ENCODE measurements at places on chromosomes 1 and 21.

DNA sequence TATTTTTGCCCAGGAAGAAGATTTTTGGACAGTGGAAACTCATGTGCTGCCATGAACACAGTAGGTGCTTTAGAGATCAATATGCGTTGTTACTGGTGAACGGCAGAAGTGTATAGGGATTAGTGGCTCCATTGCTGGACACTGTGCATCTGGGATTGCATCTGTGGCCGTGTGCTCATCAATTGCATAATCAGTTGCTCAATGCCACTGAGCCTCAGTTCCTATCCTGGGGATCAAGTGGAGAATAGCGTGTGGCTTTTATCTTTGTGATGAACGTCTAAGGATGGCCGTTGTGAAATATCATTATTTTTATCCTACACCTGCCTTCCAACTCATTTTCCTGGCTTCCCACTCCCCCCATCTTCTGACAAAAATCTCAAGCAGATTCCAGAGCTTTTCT is 5.4 kb downstream of the TNN start:
- no peak for DNase-seq

DNA sequence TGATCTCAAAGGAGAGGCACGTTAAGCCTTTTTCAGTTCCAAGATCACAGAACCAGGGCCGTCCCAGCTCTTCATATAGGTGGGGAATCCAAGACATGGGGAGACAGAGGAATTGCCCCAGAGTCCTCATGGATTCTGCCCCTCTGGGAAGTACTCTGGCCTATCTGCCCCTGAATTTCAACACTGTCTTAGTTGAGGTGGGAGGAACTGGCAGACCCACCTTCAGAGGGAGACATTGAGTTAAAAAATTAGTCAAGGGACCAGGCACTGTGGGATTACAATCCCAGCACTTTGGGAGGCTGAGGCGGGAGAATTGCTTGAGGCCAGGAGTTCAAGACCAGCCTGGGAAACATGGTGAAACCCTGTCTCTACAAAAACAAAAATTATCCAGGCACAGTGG is 2.1 kb upstream of the KNCN start:
- DNase-seq, result no peak

GRCh38 chr21:25494804-25495203 is 112.5 kb downstream of the MRPL39 start:
- no peak for DNase-seq

GRCh38 chr1:52976183-52977035 is 49.3 kb downstream of the SCP2 start:
- no peak for DNase-seq

DNA sequence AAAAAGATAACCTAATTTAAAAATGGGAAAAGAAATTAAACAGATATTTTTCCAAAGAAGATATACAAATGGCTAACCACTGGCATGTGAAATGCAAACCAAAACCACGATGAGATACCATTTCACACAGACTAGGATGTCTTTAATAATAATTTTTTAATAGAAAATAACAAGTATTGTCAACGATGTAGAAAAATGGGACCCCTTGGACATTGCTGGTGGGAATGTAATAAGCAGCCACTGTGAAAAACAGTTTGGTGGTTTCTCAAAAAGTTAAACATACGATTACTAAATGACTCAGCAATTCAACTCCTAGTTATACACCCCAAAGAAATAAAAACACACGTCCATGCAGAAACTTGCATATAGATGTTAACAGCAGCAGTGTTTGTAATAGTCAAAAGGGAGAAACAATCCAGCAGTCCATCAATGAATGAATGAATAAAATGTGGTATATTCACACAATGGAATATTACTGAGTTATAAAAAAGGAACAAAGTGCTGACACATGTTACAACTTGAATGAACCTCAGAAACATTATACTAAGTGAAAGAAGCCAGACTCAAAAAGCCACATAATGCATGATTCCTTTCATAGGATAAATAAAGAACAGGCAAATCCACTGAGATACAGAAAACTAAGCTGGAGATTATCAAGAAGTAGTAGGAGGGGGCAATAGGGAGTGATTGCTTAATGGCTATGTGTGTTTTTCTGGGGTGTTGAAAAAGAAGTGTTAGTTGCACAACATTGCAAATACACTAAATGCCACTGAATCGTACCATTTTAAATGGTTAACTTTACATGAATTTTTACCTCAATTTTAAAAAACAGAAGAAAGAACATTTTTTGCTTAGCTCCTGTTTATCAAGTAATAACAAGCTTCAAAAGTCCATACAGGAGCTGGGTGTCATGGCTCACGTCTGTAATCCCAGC is 4.1 kb downstream of the PPT1 start:
- no peak for DNase-seq
